ENCODE measurements at places on chromosomes 7 and 10. TPM values are rescaled to one million over a fixed set of nuclear protein-coding genes. Genes with fewer than 3 reads are reported as not detected.

The SYT15 gene
- total RNA-seq, result under 0.01 TPM

The CTTNBP2 gene
- total RNA-seq, result 0.28 TPM

The AS3MT gene
- total RNA-seq, result 7.5 TPM

The GBX1 gene
- total RNA-seq, result not detected

The DDC gene
- not detected for total RNA-seq

The PKD2L1 gene
- total RNA-seq, result not detected

Measured in regular cardiac myocyte (primary cell).